ENCODE measurements at places on chromosomes 7 and 10. TPM values are rescaled to one million over a fixed set of nuclear protein-coding genes. Genes with fewer than 3 reads are reported as not detected.

NRCAM gene
- polyA plus RNA-seq: 19.8 TPM

CUZD1 gene
- polyA plus RNA-seq: 1.6 TPM

DNA sequence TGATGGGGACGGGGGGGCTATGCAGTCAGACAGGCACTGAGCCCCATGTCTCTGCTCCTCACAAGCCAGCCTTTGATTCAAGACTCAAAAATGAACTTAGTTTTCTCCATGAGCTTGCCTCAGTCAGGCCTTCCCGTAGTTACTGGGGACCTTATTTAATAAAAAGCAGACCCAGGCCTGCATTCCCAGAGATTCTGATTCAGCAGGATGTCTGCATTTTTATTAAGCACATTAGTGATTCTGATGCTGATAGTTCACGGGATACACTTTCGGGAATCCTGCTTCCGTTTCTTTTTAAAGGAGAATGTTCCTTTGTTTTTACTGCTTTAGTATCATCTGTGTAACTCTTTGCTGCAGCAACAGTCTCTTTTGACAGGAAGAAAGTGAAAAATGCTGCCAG is 28.3 kb upstream of the PLPP4 start:
- DNase-seq: no peak

GRCh38 chr7:148265896-148266295 is 324.7 kb upstream of the C7orf33 start:
- no peak for DNase-seq

GRCh38 chr10:78166261-78166660 is 132.6 kb downstream of the RPS24 start:
- DNase-seq: no peak

- no peak for DNase-seq
These were observed 73.2 kb downstream of the POT1 start for GRCh38 chr7:124856299-124856888.

DNA sequence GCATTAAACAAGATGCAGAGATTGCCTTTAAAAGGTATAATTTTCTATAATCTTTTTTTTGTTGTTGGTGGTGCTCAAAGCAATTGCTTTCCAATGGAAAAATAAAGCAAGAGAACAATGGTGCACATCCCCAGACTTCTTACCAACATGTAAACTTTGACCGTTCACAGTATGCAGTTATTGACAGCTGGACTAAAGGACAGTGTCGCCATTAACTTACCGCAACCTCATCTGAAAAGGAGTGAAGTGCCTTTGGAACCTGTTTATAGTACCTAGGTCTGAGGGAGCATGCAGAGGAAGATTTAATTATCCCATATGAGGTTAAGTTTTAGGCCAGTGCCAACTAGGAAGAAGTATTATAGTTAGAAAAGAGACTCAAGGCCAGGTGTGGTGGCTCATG is 654.5 kb downstream of the PARD3 start:
- no peak for DNase-seq

STOX1 gene
- polyA plus RNA-seq: 13.4 TPM

MYOZ1 gene
- 5.2 TPM for polyA plus RNA-seq

GRCh38 chr10:133275684-133276092 is 980 bp downstream of the ADAM8 start:
- DNase-seq: no peak

GRCh38 chr7:133059263-133059662 is 22.6 kb downstream of the CHCHD3 start:
- no peak for DNase-seq

DNA sequence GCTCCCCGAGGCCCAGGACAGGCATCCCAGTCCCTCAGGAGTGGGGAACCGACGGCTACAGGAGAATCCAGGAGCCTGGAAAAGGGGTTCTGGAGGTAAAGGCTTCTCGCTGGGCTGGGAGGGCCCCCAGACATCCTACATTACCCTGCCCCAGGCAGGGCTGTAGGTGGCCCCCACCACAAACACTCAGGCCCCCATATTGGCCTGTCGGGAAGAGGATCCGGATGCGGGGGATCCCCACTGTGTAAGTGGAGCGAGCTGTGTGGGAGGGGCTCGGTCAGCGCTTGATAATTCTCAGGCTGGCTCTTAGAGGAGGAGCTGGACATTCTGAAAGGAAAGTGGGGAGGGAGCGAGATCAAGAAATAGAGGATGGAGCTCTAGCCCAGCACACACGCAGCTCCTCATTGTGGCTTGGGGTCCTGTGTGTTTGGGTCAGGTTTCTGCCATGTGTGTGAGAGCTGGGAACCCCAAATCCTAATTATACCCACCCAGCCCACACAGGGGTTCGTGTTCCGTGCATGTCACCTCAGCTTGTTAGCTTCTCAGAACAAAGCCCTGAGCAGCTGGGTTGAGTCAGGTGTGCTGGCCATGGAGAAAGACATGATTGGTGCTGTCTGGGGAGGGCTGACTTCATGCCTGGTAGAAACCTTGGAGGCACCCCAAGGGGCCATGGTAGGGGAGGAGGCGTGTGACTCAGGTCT is 49.4 kb downstream of the ZNF467 start:
- DNase-seq: no peak

DNA sequence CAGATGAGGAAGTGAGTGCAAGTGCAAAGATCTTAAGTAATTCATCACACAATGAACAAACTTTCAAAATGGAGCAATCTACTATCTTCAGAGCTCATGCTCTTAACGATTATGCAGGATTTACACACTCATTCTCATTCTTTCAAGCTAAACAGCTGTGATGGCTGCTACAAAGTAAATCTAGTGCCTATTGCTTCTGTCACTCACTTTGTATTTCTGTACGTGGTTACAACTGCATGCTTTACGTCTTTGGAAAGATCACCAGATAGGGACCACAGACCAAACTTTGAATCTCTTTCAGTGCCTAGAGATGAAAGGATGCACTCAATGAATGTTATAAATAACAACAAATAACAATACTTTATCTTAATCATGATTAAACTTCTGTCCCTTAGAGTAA is 194.6 kb downstream of the MAGI2 start:
- no peak for DNase-seq

DNA sequence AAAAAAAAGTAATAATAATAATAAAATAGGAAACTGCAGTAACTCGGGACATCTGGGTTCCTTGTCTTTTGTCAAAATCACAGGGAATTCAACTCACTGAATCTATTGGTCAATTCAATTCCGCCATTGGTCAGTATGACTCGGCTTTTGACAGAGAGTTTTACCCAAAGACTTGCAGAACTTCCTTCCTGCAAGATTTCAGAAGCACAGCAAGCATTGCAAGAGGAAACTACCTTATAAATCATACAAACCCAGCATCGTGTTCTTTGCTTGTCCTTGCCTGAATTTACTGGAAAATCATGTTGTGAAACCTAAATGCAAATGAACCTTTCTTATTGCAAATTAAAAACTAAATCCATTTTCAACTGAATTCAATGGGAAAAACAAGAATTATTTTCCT is 15.5 kb downstream of the KLF6 start:
- DNase-seq: no peak

ASB10 gene
- polyA plus RNA-seq: not detected

GRCh38 chr10:69800109-69800508 is 1.6 kb upstream of the COL13A1 start:
- DNase-seq: no peak

DNA sequence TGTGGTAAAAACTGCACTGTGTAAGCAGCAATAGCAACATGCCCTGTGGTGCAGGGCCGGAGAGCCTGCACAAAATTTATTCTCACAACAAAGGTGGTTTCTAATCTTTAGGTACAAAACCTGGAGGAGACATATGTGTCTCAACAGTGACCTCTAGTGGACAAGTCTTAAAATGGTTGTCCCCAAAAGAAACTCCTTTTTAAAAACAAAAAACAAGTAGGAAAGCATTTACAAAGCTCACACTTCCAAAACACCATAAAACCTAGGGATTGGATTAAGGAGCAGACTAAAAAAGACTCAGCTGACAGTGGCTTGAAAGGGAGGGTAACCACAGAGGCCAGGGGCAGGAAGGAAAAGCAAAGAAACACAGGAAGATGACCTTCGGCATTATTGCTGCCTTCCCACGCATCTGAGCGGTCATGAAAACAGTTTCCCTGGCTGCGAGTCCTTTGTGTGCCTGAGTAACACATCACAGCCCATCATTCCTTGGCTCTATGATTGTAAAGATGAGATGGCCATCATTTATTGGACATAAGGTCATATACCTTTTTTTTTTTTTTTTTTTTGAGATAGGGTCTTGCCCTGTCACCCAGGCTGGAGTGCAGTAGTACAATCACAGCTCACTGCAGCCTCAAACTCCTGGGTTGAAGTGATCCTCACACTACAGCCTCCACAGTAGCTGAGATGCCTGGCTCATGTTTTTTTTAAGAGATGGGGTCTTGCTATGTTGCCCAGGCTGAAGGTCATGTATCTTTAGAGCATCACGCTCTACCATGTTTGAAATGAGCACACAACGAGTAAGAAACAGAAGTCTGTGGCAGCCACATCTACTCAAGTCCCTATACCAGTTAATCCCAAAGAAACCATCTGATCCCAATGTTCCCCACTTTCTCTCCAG is 39.5 kb downstream of the RSU1 start:
- DNase-seq: peak; percentile 53

DNA sequence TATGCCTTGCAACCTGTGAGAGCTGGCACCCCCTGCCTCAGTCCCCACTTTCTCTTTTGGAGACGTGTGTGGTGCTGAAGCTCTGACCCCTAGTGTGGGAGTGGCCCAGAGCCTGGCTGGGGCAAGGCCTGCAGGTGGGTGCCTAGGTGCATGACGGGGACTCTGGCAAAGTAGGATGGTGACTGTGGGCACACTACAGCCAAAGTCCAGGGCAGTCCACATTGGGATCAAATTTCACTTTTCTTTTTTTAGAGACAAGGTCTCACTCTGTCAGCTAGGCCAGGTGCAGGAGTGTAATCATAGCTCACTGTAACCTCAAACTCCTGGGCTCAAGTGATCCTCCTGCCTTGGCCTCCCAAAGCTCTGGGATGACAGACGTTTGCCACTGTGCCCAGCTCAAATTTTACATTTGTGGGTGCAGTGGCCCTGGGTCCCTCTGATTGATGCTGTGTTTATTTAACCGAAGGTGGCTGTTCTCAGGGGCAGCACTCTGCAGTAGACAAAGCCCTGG is 52.3 kb downstream of the NEURL1 start:
- DNase-seq: no peak

GRCh38 chr7:21617916-21618390 is 75.1 kb downstream of the DNAH11 start:
- no peak for DNase-seq

HOXA6 gene
- polyA plus RNA-seq: 18.7 TPM

- no peak for DNase-seq
These were observed 4.0 kb upstream of the PKD1L1 start for GRCh38 chr7:47952224-47952623.

C10orf67 gene
- polyA plus RNA-seq: 2.4 TPM

DNA sequence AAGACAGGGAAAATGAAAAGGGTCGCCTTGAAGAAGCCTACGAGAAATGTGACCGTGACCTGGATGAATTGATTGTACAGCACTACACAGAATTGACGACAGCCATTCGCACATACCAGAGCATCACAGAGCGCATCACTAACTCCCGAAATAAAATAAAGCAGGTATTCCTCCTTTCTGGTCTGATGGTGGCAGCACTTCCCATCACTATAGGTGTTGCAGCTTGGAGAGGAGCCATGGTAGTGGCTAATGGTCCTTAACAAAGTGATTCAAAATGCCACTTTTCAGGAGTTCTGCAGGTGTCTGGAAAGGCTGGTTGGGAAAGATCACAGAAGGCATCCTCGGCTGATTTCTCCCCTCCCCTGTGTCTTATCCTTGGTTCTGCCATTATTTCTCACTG is 22.1 kb downstream of the EXOC4 start:
- DNase-seq: no peak

CPEB3 gene
- 3.0 TPM for polyA plus RNA-seq

DNA sequence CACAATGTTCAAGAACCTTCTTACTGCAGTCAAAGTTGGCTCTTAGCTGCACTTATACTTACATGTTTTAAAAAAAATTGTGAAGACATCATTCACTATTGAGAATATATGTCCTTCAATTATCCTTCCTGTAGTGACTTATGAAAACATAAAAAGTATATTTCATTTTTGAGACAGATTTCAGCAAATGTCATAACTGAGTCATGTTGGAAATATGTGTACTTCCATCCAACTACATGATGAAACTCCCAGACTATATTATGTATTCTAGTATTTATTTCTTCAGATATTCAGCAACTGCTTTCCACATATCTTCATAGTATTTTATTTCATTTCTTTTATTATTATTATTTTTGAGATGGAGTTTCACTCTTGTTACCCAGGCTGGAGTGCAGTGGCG is 160.2 kb downstream of the ARHGAP12 start:
- DNase-seq: no peak

- peak; percentile 75 for DNase-seq
These were observed 985 bp upstream of the ETV1 start for GRCh38 chr7:13990319-13990983.

BZW2 gene
- polyA plus RNA-seq: 79.1 TPM

TFAM gene
- polyA plus RNA-seq: 74.4 TPM

DNA sequence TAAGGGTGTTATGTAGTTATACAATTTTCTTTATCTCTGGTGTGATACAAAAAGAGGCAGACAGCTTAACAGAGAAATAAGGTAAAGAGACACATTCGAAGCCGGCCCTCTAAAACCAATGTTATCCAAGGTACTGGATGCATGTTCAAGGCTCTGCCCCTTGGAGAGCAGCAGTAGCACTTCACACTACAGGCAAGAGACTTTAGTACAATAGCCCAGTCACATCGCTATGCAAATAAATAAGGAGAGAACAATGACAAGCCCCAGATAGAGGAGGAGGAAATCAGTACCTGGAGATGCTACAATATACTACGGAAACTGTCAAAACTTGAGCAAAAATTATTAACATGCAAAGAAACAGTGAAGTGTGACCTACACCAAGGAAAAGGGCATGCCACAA is 111.1 kb downstream of the ITGB1 start:
- DNase-seq: no peak

DNA sequence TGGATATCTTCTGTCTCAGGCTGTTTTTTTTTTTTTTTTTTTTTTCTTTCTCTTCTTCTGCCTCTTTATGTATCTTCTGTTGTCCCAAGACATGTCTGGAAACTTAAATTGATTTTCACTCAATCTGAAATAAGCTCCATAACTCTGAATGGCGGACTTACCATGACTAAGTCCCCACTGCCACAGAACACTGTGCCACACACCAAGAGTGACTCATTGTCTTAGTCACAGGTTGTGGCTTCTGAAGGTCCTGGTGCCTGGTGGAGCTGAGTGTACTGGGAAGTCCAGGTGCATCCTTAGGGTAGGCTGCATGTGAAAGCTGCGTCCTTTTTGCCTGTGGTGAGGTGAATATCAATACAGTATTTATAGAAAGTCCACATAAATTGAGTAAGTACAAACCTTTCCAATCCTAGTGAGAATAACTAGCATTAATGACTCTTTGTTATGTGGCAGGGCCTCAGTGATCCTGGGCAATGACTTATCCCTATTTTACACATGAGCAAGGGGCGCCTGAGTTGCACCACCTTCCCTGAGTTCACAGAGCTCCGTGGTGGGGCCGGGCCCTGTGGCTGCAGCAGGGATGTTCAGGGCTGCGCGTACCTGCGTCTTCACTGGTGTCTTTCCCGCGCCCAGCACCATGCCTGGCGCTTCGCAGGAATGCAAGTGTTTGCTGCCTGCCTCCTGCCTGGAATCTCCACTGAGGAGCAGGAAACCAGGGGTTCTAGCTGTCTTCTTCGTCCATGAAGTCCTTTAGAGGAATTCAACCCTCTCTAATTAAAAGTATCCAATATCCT is 4.3 kb downstream of the PFKP start:
- no peak for DNase-seq

GRCh38 chr10:63368365-63368764 is 97.4 kb downstream of the JMJD1C start:
- no peak for DNase-seq

Data from right renal cortex interstitium (tissue), 3 donors.